ENCODE measurements at places on chromosomes 6 and 20.

GRCh38 chr20:15033269-15033668, 695.9 kb upstream of the FLRT3 start:
- no peak for DNase-seq

DNA sequence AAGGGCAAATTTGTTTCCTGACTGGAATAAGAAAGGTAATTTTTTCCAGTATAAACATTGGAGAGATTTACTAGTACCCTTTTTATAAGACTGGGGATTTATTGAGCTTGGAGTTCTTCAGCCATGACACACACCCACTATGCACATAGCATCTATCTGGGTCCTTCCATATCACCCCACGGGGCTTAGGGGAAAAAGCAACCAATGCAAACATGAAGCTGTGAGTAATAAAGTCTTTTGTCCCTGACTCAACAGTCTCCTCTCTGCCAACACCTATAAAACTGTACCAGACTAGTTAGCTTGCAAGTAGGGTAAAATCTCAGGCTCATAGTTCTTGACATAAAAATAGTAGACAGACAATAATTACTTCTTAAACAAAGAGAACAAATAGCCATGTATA, 23.4 kb downstream of the COL21A1 start:
- no peak for DNase-seq

- no peak for DNase-seq
Observed at GRCh38 chr6:129236001-129236517, 353.1 kb downstream of the LAMA2 start.

GRCh38 chr6:126753606-126754005, 364.9 kb upstream of the RSPO3 start:
- no peak for DNase-seq

GRCh38 chr6:34912715-34913464, 23.8 kb downstream of the ANKS1A start:
- DNase-seq = no peak

GRCh38 chr6:90406142-90406794, 109.6 kb upstream of the BACH2 start:
- no peak for DNase-seq

GRCh38 chr20:15675813-15676484, 897.3 kb downstream of the KIF16B start:
- DNase-seq = no peak
